ACHN (cell line): ENCODE measurements at places on chromosomes 7 and 10.

- DNase-seq = no peak
Observed at GRCh38 chr10:95877881-95878280, 29.9 kb upstream of the CC2D2B start.

- DNase-seq = no peak
Observed at GRCh38 chr10:96082153-96082552, 38.8 kb downstream of the CCNJ start.

DNA sequence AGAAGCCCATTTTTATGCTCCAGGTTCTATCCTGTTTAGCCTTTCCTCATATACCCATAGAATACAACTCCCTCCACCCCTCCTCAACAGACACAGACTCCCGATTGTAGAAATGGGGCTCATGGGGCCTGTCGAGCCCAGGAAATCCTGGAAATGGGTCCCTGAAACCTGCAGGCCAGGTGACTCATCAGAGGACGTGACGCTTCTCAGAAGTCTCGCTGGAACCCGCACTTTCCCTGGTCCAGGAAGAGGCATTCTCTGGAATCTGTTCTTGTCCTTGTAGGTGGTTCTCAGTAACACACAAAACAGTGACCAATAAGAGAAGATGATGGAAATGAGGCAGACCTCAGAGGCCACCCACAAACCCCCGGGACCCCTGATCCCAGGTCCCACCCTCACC, 244.8 kb upstream of the PPP2R2D start:
- DNase-seq = no peak

GRCh38 chr7:50978633-50979215, 196.0 kb upstream of the GRB10 start:
- DNase-seq = no peak

DNA sequence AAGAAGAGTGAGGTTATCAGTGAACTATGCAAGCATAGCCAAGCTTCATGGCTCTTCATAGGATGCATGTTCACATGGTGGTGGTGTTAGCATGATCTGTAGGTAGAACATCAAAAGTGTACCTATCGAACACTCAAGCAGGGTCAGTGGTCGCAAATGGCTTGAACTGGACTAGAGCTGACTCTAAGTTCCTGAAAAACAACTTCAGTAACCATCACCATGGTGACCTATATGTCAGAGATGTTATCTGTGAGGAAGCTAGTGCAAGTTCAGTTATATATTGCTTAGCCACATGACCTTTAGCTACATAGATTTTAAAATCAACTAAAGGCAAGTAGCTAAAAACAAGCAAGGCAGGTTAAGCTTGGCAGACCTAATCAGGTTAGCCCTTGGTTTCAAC, 163.1 kb upstream of the AGR3 start:
- no peak for DNase-seq
